ENCODE measurements at places on chromosomes 7 and 10.
A peak's percentile ranks its signal among the peaks of the same experiment; 100 is the strongest.

GRCh38 chr10:120328647-120329046 is 128.4 kb upstream of the PLPP4 start:
- no peak for DNase-seq

DNA sequence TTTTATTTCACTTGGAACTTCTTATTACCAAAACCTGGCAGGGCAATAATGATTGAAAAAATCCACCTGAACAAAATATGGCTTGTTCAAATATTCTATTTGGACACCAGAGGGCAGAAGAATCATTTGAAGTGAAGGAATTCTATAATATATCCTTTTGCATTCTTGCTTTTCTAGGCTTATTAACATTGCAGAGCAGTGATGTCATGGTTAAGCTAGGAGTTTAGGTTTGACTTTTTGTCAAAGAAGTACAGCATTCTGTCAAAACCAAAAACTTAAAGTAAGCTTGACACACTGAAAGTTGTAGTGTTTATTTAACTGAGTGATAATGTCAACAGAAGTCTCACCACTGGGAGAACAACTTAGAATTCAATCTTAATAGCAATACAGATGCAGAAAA is 156.0 kb downstream of the SEMA3D start:
- DNase-seq, result peak; percentile 73

GRCh38 chr10:107516349-107516748 is 351.8 kb upstream of the SORCS1 start:
- no peak for DNase-seq

GRCh38 chr7:112225006-112225405 is 18.5 kb downstream of the ZNF277 start:
- no peak for DNase-seq

GRCh38 chr10:31942892-31943291 is 14.3 kb upstream of the ARHGAP12 start:
- no peak for DNase-seq

DNA sequence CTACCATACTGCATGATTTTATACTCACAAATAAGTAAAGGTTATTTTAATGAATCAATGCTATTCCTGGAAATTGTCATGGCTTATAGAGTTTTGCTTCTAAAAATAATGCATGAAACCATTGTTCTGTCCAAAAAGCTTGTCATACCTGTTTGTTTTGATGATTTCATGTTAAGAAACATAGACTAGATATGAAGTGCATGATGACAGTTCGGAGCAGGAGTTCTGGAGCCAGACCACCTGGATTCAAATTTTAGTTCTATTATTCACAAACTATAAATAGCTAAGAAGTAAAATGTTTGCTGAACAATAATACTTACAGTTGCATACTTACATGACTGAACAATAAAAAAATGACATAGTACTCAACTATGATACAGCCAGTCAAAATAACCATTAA is 107.0 kb upstream of the AKR1E2 start:
- no peak for DNase-seq
